GM12864 (cell line): ENCODE measurements at places on chromosomes 12 and 14.

DNA sequence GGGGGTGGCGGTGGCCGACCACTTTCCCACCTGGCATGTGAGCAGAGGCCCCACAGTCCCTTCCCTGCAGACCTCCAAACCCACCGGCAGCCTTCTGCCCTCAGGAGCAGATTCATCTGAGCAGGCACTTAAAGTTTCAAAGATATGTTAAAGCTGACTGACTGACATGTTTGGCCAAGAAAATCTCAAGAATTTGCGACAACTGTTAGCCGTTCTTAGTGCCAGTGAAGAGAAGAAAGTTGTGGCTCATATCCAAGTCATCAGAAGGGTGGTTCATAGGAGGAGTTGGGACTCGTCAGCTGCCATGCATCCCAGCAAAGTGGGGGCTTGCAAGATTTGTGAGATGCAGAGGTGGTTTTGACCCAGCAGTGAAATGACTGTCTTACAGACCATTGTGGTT lies 27.2 kb downstream of the ELK3 start:
- DNase-seq: no peak

DNA sequence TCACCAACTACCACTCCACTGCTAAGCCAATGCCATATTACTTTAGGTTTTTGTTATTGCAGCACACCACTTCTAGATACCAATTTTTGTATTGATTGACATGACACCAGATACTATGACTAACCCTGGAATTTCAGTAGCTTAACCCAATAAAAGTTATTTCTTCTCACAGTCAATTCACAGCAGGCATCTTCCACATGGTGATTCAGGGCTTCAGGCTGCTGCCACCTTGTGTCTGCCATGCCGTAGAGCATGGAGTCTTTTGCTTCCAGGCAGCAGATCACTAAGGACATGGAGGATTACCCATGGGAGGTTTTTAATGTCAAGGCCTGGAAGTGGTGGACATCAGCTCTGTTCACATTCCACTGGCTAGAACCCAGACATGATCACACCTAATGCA lies 56.4 kb upstream of the LTA4H start:
- DNase-seq: no peak

GRCh38 chr12:3836641-3837040 lies 36.6 kb downstream of the PARP11 start:
- DNase-seq: no peak

DNA sequence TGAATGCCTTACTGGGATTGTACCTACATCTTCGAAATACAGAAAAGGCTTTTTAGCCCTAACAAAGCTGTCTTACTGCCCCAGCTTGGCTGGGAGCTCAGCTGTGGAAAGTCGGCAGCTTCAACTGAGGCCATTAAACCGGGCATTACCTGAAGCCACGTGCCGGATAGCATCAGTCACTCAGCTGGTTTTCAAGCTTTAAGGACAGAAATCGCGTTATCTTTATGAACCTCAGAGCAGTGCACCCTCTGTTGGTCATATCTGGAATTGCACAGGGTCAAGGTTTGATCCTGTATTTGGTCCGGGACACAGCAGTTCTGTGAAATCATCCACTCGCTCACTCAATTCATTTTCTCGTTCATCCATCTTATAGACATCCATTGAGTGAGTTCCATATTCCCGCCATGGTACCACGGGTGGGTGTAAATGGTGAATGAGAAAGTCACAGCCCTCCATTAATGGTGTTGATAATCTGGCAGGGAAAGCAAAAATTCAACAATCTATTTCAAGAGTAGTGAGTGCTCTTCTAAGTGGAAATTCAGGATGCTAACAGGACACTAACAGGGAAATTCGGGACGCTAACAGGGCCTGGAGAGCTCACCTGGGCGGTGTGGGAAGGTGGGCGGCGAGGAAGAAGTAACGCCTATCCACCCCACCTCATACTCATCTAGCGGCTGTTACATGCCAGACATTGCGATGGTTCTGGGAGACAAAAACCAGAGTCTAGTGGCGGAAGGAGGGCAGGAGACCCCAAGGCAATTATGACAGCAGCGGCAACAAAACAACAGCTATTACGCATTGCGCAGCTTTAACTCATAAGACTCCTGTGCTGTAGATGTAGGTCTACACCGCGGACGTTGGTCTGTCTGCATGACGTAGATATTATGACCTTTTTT lies 60.6 kb upstream of the TCL1A start:
- peak; percentile 18 for DNase-seq

DNA sequence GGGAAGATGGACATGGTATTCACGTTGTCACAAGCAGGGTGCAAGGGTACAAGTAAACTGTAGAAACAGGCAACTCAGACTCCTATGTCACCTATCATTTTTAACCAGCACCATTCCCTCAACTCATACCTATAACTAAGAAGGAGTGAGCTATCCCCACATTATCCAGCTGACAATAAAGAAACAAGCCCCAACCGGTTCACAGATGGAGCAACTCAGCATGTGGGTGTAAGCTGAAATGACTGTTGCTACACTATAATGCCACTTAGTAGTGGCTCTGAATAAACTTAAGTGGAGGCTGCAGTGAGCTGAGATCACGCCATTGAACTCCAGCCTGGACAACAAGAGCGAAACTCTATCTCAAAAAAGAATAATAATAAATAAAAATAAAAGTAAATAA lies 829.5 kb upstream of the MDGA2 start:
- no peak for DNase-seq

- DNase-seq: no peak
Measured at GRCh38 chr12:78396538-78396937, 468.0 kb upstream of the SYT1 start.

DNA sequence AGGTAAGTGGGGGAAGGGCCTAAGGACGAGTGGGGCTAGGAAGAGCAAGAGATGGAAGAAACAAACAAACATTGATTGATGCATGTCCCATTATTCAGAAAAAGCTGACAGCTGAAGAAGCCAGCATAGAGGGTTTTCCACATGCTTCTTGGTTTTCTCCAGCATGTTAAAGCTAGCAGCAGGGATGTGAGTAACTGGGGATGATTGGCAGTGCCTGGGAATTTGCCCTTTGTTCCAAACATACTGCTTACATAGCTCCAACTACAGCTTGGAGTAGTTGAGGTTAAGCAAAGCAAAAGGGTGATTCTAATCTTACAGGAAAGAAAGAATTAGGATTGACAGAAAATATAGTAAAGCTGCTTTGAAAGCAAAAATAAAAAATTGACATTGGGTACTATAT lies 68.0 kb upstream of the IFNG-AS1 start:
- no peak for DNase-seq

GRCh38 chr12:74689071-74689655 lies 151.5 kb downstream of the ATXN7L3B start:
- DNase-seq: peak; percentile 8

GRCh38 chr12:99386907-99387306 lies 260.6 kb upstream of the GARIN6 start:
- DNase-seq: peak; percentile 25

DNA sequence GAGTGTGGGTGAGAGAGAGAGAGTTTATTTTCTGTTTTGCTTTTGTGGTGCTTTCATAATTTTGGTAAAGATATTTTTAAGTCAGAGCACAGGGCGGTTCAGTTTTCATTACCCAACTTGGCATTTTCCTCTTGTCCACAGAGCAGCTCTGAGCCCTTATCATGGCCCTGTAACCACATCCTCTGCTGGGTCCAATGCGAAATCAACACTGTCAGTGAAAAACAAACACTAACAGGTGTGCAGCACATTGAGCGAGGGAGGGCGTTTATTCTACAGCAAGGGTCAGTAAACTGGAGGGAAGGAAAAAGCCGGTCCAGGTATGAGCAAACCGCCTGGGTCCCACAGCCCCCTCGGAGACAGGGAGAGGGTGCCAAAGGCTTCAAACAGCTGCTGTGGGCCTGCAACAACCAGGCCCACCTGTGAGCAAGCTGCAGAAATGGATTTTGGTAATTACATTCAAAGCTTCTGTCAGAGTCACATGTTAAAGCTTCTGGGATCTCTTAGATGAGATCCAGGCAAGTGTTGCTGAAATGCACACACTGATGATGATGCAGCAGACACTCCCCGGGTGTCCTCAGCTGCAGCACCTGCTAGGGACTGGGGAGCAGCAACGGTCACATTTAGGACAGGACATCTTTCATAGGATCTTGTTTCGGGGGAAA lies 132.7 kb upstream of the DYRK2 start:
- DNase-seq: peak; percentile 55

- no peak for DNase-seq
Measured at GRCh38 chr12:98243190-98243589, 272.2 kb upstream of the TMPO start.

DNA sequence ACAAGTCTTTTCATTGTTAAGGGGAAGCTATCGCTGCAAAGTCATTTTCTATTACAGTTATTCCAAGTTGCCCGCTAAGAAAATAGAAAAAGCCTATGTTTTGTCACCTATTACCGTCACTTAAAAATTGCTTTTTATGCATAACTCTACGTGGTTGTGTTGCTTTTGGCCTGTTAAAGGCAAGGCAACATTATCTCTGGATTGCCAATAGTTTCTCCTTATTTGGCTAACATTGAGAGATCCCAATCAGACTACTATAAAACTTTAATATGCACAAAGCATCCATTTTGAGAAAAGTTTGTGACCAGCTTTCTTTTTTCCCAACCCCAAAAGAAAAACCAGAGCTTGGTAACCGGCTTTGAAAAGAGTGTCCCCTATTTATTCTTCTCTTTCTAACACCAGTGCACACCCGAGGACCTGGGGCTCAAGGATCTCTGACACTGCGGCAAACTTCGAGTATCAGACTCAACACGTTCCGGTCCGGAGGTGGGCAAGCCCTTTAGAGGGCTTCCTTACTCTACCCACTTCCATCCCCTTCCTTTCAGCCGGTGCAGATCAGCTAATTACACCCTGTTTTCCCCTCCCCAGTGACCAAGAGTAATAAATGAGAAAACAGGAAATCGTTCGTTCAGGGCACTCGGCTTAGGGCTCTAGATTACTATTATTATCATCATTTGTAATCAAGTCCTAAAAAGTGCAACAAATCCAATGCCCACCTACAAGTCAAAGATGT lies 1.2 kb downstream of the PPP1R12A start:
- DNase-seq: no peak

- no peak for DNase-seq
Measured at GRCh38 chr12:20144341-20144740, 224.0 kb upstream of the PDE3A start.

- no peak for DNase-seq
Measured at GRCh38 chr12:50999093-50999492, 27.1 kb downstream of the SLC11A2 start.
